Peyer's patch (tissue), 4 donors: ENCODE measurements at places on chromosomes 3 and 15. TPM values are rescaled to one million over a fixed set of nuclear protein-coding genes. Genes with fewer than 3 reads are reported as not detected.

Gene TTLL13
- not detected for total RNA-seq

- no peaks in the 10 kb centered on the region for H3K4me1 ChIP-seq
- DNase-seq: peak; percentile 61
- H3K4me3 ChIP-seq: peak within 1 kb of the TSS; percentile 50
- no peaks in the 10 kb centered on the region for H3K36me3 ChIP-seq
- no peaks in the 10 kb centered on the region for H3K27me3 ChIP-seq
Measured at GRCh38 chr15:48963524-48964113, at the start of gene SHC4. SHC4 (minus strand) TSS chr15:48963919; CDS start chr15:48963015, 904 bp downstream.

Gene DYNC1LI1
- 26.4 TPM for total RNA-seq

GRCh38 chr3:12175137-12175593 is 16.5 kb upstream of the TIMP4 start:
- no peak overlapping the region for H3K4me3 ChIP-seq
- H3K27me3 ChIP-seq: no peaks in the 10 kb centered on the region
- no peaks in the 10 kb centered on the region for H3K4me1 ChIP-seq
- H3K27ac ChIP-seq: no peak overlapping the region
- no peak for DNase-seq
- H3K36me3 ChIP-seq: no peaks in the 10 kb centered on the region

GRCh38 chr3:157280786-157281185 is 120.8 kb upstream of the CCNL1 start:
- H3K27me3 ChIP-seq: no peaks in the 10 kb centered on the region
- H3K36me3 ChIP-seq: no peaks in the 10 kb centered on the region
- no peak overlapping the region for H3K4me3 ChIP-seq

GRCh38 chr3:189169728-189170127 is 2.0 kb upstream of the TPRG1 start:
- H3K27ac ChIP-seq: no peak overlapping the region
- no peaks in the 10 kb centered on the region for H3K36me3 ChIP-seq
- H3K27me3 ChIP-seq: no peaks in the 10 kb centered on the region
- DNase-seq: no peak
- H3K4me3 ChIP-seq: no peak overlapping the region

Gene KLHDC8B
- total RNA-seq: 9.9 TPM

Gene FEZF2
- total RNA-seq: not detected

DNA sequence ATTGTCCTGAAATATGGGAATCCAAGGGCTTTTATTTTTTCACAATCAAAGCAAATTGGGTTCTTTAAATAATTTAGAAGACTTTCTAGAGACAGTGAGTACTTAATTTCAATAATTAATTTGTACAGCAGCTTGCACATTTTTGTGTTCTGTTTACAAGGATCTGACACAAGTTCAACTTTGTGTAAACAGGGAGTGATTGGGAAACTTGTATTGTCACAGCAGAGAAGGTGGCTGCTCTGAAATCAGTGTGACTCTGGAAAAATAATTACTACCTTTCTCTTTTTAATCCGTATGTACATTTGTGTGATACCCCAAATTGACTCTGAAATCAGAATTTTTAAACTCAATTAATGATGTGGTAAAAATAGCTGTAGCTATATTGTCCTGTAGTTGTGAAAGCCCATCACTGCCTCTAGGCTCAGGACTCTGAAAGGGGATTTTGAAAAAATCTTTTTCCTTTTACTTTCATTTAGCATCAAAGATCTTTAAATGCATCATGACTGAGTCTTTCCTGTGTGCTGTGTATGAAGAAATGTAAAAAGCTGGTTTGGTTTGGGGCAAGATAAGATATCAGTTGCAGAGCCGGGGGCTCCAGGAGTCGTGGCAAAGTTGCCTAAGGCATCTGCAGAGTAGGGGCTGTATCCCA is 45.1 kb downstream of the MFSD1 start:
- no peaks in the 10 kb centered on the region for H3K36me3 ChIP-seq
- H3K27me3 ChIP-seq: no peaks in the 10 kb centered on the region
- no peak for DNase-seq
- H3K4me3 ChIP-seq: no peak overlapping the region
- H3K27ac ChIP-seq: no peak overlapping the region
- H3K4me1 ChIP-seq: no peaks in the 10 kb centered on the region

Gene ZBED2
- not detected for total RNA-seq

DNA sequence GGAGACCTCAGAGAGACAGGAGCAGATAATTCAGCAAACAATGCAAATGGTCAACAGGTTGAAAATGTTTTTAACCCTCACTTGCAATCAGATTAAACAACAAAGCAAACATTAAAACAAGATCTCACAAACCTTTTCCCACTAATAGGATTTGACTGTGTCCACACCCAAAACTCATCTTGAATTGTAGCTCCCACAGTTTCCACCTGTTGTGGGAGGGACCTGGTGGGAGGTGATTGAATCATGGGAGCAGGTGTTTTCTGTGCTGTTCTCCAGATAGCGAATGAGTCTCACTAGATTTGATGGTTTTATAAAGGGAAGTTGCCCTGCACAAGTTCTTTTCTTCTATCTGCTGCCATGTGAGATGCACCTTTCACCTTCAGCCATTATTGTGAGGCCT is 1.3 kb upstream of the LYSMD4 start:
- H3K36me3 ChIP-seq: no peaks in the 10 kb centered on the region
- H3K27ac ChIP-seq: no peak overlapping the region
- H3K4me3 ChIP-seq: no peak overlapping the region
- no peaks in the 10 kb centered on the region for H3K27me3 ChIP-seq

GRCh38 chr3:16309558-16309957 is 44.5 kb downstream of the OXNAD1 start:
- no peak overlapping the region for H3K27ac ChIP-seq
- no peaks in the 10 kb centered on the region for H3K4me1 ChIP-seq
- peaks cover 24% of the 10 kb centered on the region for H3K36me3 ChIP-seq

Gene CPOX
- 68.5 TPM for total RNA-seq

DNA sequence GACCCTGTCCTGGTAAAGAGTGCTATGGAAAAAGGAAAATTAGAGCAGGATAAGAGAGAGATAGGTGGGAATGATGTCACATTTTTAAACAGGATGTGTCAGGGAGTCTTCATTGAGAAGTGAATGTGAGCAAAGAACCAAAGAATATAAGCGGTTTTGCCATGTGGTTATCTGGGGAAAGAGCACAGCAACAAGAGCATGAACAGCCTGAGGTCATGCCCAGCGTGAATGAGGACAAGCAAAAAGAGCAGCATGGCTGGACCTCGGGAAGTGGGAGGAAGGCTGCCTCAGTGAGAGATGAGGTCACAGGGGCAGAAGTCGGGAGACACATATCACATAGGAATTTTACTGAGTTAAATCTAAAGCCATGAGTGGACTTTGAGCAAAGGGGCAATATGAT is 82.8 kb upstream of the HES1 start:
- no peak overlapping the region for H3K27ac ChIP-seq
- no peak overlapping the region for H3K4me3 ChIP-seq
- H3K36me3 ChIP-seq: no peaks in the 10 kb centered on the region
- H3K4me1 ChIP-seq: peaks cover 13% of the 10 kb centered on the region

DNA sequence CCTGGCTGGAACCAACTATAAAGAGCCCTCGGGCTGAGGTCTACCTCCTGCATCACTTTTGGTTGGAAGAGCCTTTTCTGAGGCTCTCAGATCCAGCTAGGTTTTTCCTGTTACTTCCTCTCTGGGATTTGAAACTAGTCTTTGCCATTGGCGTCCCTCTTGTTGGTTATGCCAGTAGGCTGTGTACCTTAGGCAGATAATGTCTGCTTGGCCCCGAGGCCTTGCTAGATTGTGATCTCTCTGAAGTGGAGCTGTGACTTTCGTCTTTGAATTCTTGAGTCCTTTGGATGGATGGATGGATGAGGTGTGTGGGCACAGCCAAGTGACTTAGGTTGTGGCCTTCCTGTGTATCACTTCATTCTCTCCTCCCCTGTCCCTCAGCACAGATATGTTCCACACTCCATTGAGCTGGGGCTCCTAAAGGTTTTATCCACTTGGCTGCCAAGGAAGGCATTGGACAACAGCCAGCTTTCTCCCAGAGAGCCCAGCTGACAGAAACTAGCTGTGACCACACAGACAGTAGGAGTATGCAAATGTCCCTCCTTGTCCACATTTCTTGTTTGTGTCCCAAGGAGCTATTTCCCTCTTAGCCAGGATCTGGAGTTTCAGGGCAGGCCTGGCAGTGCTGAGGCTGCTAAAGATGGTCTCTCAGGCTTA is 7.9 kb upstream of the DNAJC17 start:
- no peaks in the 10 kb centered on the region for H3K36me3 ChIP-seq
- H3K4me3 ChIP-seq: no peak overlapping the region
- H3K4me1 ChIP-seq: no peaks in the 10 kb centered on the region
- H3K27me3 ChIP-seq: no peaks in the 10 kb centered on the region
- no peak overlapping the region for H3K27ac ChIP-seq

GRCh38 chr3:23115171-23115877 is 87.8 kb upstream of the UBE2E2 start:
- no peak for DNase-seq
- H3K4me1 ChIP-seq: no peaks in the 10 kb centered on the region
- H3K36me3 ChIP-seq: no peaks in the 10 kb centered on the region
- no peaks in the 10 kb centered on the region for H3K27me3 ChIP-seq
- no peak overlapping the region for H3K4me3 ChIP-seq

GRCh38 chr15:38666865-38667510 is 102.4 kb upstream of the RASGRP1 start:
- H3K36me3 ChIP-seq: no peaks in the 10 kb centered on the region
- no peak overlapping the region for H3K27ac ChIP-seq
- H3K4me3 ChIP-seq: no peak overlapping the region
- no peaks in the 10 kb centered on the region for H3K27me3 ChIP-seq
- DNase-seq: no peak

Gene GCSAM
- not detected for total RNA-seq

GRCh38 chr3:126306888-126307482 is 50.2 kb downstream of the KLF15 start:
- no peak for DNase-seq
- H3K4me1 ChIP-seq: no peaks in the 10 kb centered on the region
- H3K36me3 ChIP-seq: no peaks in the 10 kb centered on the region

Gene PRICKLE2
- 15.7 TPM for total RNA-seq

Gene RTP1
- not detected for total RNA-seq

- H3K27me3 ChIP-seq: no peaks in the 10 kb centered on the region
- no peak for DNase-seq
- H3K4me3 ChIP-seq: no peak overlapping the region
- no peaks in the 10 kb centered on the region for H3K4me1 ChIP-seq
- no peak overlapping the region for H3K27ac ChIP-seq
Measured at GRCh38 chr3:97694876-97695275, 69.7 kb upstream of the ARL6 start.

DNA sequence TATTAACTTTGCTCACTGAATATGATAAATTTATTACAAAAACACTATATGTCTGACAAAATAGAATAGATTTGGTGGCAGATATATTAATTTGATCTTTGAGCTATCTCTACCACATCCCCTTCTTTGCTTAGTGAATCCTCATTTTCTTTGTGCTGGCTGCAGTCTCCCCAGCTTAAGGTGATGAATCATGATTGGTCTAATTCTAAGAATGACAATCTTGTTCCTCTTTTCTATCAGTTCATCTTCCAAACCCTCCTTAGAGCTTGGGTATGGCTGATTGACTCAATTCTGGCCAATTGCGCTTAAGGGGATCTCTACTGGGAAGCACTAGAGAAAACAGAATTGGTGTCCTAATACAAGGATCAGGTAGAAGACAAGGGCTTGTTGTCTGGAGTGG is 309.6 kb upstream of the GOLIM4 start:
- no peak overlapping the region for H3K27ac ChIP-seq
- no peaks in the 10 kb centered on the region for H3K36me3 ChIP-seq
- DNase-seq: no peak
- no peaks in the 10 kb centered on the region for H3K27me3 ChIP-seq
- no peaks in the 10 kb centered on the region for H3K4me1 ChIP-seq

DNA sequence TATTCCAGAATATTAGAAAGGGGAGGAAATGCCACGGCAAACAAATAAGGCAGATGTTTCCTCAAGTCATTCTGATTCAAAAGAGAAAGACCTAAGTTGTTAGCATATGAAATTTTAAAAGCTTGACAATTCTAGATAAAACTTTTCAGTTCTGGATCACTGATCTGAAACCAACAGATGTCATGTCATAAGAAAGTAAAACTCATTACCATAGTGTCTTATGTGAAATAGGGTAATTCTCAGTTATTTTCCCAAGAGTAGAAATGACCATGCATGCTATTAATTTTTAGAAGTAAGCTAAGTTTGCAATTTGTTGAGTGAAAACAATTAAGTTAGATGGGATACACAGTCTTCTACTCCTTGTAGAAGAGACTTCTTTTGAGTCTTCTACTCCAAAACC is 630.3 kb downstream of the NAALADL2 start:
- H3K4me3 ChIP-seq: no peak overlapping the region
- no peak overlapping the region for H3K27ac ChIP-seq
- no peaks in the 10 kb centered on the region for H3K27me3 ChIP-seq
- no peak for DNase-seq
- H3K36me3 ChIP-seq: no peaks in the 10 kb centered on the region

GRCh38 chr15:35926007-35926380 is 380.0 kb upstream of the DPH6 start:
- H3K4me3 ChIP-seq: no peak overlapping the region
- DNase-seq: no peak
- no peaks in the 10 kb centered on the region for H3K27me3 ChIP-seq
- no peaks in the 10 kb centered on the region for H3K36me3 ChIP-seq
- no peak overlapping the region for H3K27ac ChIP-seq
